Central memory CD4-positive, alpha-beta T cell (primary cell): ENCODE measurements at places on chromosomes 4 and X.

DNA sequence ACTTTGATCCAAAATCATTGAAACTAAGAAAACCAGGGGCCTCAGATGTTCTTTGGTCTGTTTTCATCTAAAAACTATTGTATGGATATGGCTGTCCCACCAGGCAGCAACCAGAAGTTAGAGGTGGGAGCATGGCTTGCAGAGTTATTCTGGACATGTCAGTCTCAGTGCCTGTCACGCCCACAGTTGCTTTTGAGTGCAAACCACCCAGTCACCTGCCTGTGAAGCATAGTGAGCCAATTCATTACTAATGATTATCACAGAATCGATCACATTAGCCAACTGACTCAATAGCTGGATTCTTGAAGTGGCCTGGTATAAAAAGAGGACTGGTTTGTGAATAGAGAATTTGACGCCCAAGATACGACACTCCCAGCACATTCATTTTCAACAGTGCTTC, 104.2 kb upstream of the SORBS2 start:
- no peak for DNase-seq

DNA sequence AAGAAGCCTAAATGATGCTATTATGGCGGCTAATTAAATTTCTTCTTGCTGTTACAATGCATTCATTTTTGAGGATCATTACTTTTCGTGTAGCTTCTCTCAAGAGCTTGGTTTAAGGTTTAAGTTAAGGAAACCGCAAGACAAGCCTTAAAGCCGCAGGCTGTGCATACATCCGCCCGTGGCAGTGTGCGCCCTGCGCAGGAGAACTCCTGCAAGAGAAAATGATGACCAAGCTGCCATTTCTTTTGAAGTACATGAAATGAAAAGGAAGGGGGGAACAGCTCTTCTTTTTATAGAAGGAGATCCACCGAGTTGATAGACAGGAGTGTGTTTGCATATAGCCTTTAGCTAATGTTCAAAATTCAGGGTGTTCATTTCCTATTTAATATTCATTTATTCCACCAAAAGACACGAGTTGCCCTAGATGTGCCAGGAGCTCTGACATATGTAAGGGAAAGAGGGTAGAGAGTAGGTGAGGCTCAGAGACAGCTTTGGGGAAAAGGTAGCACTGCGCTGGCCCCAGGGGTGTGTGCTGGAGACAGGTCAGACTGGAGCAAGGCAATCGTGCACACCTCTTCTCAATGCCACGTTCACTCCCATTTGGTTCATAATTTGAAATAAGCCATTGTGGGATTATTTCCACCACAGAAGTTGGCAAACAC, 112.1 kb upstream of the LDB2 start:
- no peak for DNase-seq

DNA sequence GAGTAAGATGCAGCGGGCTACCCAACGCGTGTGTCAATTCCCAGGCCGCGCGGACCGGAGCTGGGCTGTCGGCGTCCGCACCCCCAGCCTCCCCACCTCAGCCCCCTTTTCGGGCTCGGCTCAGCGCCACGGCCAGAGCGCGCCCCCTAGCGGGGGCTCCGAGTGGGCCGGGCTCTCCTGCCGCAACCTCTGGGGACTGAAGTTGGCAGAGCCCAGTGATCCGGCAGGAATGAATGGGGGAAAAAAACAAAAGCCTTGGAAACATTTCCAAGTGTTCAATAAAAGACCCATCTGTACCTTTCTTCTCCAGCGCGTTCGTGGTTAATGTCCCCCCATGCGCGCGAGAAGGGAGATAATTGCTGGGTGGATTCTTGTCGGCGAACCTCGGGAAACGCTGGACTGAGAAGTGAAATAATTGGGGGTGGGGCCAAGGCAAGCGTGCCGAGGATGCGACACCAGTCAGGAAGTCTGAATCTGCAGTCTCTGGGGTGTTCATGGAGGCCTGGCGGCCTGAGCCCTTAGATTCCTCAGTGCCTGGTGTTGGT, 5.2 kb upstream of the ARX start:
- DNase-seq: peak; percentile 11

- no peak for DNase-seq
Measured at GRCh38 chrX:117835034-117835433, 281.6 kb downstream of the KLHL13 start.

GRCh38 chr4:46404981-46405380, 15.1 kb upstream of the GABRA2 start:
- no peak for DNase-seq

DNA sequence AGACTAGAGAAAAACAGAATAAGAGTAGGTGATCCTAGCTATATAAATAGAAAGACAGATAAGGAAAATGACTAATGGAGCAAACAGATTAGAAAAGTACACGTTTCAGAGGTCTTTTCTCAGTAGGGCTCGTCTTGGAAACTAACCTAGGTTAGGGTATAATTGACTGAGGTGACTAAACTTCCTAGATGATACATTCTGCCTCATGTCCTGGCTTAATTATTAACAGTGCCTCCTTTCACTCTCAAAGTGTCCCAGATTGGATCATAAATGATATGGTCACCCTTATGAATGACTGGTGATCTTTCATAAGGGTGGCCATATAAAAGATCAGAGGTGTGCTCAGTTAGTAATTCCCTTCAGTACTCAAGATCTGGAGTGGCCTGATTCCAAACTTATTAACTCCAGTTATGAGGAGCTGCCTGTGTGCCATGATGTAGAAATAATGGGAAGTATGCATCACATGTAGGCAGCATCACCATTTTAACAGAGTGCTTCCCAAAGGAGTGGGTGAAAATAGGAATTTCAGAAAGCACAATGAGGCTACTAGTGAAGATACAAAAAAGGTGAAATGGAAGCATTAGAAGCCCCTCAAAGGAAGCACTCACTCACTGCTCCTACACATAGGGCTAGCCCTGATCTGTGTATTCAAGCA, 14.7 kb upstream of the GRIA3 start:
- DNase-seq: no peak

DNA sequence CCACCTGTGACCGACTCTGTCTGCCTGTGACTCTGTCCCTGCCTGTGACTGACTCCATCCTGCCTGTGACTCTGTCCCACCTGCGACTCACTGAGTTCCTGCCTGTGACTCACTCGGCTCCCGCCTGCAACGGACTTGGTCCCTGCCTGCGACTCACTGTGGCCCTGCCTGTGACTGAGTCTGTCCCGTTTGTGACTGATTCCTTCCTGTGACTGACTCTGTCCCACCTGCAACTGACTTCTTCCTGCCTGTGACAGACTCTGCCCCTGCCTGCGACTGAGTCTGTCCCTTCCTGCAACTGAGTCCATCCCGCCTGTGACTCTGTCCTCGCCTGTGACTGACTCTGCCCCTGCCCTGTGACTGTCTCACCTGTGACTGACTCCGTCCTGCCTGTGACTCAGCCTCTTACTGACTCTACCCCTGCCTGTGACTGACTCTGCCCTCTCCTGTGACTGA, 9.6 kb upstream of the UVSSA start:
- DNase-seq: no peak

- peak; percentile 3 for DNase-seq
Measured at GRCh38 chr4:165294907-165295306, 32.6 kb upstream of the MSMO1 start.

DNA sequence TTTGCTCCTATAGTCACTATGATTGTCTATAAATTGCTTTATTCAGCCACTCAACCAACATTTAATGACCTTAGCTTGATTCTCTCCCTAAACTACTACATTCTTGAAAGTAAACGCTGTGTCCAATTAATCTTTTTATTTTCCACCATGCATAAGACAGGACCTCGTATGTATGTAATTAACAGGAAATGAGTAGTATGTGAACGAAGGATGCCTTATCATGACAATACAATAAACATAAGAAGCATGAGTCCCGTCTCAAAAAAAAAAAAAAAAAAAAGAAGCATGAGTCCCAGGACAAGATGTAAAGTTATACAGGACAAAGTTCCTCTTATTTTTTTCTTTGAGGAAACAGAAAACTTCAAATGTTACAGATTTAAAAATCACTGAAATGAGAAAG, 92.5 kb downstream of the PPP3CA start:
- no peak for DNase-seq

- DNase-seq: no peak
Measured at GRCh38 chr4:186666750-186667149, 56.9 kb downstream of the FAT1 start.

DNA sequence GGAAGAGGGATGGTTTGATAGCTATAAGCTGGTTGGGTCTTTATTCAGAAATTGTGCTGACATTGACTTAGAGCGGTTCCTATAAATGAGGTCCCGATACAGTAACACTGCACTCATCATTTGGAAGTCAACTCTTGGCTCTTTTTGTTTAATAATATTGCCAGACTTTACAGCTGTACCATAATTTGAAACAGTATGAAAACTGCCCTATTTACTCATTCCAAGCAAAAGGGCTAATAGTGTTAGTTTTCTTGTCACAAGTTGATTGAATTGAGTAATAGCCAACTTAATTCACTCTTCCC, 128.4 kb upstream of the LIMCH1 start:
- no peak for DNase-seq

DNA sequence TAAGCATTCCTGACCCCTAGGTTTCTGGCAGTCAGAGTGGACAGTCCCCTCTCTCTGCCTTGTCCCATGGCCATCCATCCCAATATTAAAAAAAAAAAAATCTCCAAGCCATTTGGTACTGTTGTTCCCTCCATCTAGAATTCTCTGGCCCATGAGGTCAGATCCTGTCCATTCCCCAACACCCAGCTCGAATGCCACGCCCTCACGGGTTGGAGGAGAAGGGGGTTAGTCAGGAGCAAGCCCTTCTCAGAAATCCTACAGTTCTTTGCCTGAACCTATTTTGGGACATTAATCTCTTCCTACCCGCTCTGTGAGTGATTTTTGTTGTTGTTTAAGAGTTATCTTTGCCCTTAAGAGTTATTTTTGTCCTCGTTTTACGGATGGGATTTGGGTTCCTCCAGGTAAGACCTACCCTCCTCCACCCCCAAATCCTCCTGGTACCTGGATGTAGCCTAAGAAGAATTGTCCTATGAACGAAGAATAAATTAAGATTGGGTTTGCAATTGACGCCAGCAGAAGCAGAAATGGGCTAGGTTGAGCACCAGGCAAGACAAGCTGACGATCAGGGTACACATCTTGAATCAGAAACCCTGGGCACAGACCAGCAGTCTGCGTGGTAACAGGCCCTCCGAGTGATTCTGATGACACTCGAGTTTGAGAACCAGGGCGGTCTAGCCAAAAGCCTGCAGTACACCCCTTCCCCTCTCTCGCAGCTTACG, 977 bp downstream of the RNF175 start:
- no peak for DNase-seq

- no peak for DNase-seq
Measured at GRCh38 chr4:172751550-172751949, 417.1 kb upstream of the GALNT7 start.

GRCh38 chr4:69054578-69055200, 41.6 kb upstream of the UGT2B7 start:
- DNase-seq: no peak

- DNase-seq: no peak
Measured at GRCh38 chr4:173039617-173040577, 128.7 kb upstream of the GALNT7 start.

GRCh38 chr4:154642373-154643009, 30.0 kb upstream of the FGG start:
- DNase-seq: no peak

GRCh38 chr4:47837094-47837907, 566 bp downstream of the CORIN start:
- DNase-seq: peak; percentile 33

GRCh38 chr4:68162196-68162595, 32.5 kb upstream of the TMPRSS11F start:
- no peak for DNase-seq

DNA sequence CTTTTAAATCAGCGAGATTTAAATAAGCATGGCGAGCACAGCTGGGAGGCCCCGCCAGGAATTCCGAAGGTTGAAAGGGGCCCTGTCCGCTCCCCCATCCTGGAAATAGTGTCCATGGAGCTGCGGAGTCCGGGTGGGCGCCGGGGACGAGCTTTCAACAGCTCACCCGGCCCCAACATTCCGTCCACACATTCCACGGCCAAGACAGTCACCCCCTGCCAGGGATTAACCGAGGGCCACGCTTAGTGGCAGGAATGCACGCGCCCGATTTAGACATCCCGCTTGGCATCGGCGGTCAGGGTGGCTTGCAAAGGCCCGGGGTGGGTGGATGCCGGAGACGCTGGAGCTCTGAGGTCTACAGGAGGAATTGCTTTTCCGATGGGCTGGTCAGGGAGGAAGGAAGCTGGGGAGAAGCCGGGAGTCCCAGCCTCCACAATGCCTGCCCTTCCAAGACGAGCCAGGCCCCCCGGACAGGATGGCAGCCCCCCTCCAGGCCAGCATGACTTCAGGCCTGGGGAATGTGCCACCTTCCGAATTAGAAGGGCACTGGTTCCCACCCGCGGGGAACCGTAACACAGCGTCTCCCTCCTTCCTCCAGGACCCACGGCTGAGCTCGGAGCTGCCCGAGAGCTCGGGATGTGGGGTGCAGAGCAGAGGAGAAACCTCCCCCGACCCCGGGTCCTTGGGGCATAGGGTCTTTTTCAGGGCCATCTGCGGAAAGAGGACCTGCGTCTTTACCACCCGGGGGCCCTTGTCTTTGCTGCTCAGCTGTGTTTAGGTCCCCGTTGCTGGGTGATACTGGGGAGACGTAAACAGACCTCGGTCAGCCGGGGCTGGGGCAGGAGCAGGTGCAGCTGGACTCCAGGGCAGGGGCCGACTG, 26.9 kb upstream of the PPP2R3B start:
- no peak for DNase-seq

DNA sequence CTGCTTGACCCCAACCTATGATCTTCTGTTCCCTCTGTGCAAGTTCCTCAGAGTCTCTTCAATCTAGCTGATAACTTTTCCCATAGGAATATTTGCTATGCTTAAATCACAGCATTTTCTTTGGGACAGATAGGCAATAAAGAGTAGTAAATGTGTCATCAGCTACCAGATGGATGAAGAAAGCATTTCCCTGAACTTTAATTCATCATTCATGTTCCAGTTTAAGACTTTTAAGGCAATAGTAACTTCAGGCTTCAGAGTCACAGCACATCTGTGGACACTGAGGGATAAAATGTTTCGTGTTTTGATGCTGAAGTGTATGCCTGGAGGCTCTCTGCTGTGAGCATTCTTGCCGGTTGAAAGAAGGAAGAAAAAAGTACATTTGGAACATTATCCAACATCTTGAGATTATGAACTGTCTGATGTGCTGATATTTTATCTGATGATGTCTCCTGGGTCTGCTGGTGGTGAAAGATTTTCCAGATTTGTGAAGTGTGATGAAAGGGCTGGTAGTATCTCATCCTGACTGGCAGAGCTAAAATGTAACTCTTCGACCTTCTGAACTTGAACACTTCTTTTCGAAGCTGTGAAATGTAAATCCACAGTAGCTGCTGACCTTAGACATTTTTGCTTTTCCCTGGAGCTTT, 133.7 kb downstream of the DCLK2 start:
- DNase-seq: no peak
